CD4-positive, alpha-beta T cell treated with Interferon alpha-2 for 1 hour (primary cell): ENCODE measurements at places on chromosomes 13 and 19.

GRCh38 chr13:97719736-97720135 lies 233.7 kb upstream of the IPO5 start:
- no peak for DNase-seq

DNA sequence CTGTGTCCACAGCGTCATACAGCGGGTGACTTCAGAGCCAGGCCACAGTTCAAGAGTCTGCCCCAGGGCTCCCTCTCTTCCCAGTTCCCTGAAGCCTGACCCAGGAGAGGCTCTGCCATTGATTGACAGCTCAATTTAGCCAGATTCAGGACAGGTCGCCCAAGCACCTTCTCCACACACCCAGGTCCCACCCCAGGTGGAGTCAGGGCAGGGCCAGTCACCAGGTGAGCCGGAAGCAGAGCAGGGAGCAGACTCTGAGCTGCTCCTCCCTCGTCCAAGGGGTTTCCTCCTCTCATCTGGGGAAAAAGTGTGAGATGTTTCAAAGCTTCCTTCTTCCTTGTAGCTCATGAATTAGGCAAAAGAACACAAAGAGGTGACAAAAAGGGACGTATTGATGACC lies 5.6 kb downstream of the CEACAM7 start:
- no peak for DNase-seq

DNA sequence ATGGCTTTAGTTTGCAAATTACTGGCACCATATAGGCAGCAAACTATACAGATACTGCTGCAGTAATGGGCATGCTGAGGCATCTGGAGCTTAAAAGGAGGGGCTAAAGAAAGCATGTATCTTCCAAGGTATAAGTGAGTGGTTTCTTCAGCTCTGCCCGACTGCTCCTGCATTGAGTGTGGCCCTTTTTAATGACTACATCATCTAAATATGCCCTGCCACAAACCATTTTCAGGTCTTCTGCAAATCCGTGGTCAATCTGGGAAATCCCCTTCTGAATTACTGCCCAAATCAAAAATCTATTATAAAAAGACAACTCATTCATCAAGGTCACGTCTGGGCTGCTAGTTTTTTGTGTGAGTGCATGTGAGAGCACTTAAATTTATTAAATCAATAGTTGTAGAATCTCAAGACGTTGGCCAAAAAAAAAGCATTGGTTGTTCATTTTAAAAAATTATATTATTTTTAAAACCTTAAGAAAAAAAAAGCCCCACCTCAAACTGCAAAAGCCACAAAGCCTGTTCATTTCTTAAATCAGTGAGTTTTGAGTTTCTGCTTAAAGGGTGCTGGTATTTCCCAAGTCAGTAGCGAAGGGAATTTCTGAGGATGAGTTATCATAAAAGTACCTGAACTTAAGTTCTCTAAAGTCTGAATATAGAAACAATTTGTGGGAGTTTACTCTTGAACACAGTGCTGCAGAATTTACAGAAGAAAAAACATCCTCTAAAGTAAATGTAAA lies 16.3 kb downstream of the LCP1 start:
- DNase-seq = peak; percentile 65

DNA sequence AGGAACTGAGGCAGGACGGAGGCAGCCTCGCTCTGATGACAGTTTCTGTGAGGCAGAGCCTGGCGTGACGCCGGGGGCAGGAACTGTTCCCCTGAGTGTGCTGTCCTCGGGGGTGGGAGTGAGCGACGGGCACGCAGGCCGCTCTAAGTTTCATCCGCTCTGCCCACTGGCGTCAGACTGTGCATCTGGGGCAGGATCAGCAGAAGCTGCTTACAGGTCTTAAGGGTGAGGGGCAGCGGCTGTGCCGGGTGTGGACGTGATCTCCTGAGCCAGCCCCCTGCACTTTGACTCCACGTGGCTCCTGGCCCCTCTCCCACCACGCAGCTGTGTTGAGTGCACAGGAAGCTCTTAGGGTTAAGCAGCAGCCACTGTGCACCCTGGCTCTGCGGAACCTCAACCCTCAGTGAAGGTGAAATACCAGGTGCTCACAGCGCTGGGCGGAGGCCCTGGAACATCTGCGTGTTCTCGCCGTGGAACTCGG lies 1.5 kb downstream of the GRK1 start:
- DNase-seq = no peak

DNA sequence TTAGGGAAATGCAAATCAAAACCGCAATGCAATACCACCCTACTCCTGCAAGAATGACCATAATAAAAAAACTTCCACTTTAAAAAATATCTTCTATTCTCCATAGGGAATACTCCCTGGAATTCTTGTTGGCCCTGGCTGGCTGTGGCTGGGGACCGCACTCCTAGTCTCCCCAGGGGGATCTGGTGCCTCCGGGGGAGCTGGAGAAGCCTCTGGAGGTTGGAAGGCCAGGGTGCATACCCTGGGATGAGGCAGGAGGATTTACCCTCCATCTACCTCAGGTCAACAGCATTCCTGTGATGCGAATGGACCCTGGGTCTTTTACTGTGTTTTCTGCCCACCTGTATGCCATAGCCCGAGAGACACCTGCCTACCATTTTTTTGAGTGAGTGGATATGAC lies 120.0 kb upstream of the ZNF536 start:
- no peak for DNase-seq

DNA sequence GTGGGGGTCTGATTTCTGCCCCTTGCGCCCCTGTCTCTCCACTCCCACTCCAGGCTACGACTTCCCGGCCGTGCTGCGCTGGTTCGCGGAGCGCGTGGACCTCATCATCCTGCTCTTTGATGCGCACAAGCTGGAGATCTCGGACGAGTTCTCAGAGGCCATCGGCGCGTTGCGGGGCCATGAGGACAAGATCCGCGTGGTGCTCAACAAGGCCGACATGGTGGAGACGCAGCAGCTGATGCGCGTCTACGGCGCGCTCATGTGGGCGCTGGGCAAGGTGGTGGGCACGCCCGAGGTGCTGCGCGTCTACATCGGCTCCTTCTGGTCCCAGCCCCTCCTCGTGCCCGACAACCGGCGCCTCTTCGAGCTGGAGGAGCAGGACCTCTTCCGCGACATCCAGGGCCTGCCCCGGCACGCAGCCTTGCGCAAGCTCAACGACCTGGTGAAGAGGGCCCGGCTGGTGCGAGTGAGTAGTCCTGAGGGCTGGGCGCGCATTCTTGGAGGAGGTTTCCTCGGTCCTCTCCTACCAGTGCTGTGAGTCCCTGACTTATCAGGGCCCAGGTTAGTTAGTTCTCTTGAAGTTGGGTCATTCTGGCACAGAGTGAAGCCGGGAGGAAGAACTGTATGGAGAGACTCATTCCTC lies 12.7 kb downstream of the EHD2 start:
- DNase-seq = no peak

DNA sequence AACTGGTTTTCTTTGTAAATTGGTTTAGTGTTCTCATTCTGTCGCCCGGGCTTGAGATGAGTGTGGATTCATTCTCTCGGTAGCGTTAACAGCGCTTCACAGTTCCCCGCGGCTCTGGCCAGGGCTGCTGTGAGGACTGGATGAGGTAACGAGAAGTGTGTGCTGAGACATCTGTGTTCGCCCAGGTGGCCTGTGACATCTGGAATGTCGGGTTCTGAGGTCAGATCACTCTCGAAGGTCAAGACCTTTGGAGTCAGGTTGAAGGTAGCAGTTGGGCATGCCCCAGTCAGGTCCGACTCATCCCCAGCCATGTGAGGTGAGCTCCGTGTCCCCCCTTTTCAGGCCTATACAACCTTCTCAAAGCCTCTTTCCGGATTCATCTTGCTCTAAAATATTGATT lies 13.4 kb upstream of the TUBGCP3 start:
- no peak for DNase-seq

GRCh38 chr19:46963093-46963734 lies 56.4 kb upstream of the NPAS1 start:
- no peak for DNase-seq

GRCh38 chr13:20270163-20270865 lies 38.2 kb upstream of the GJB6 start:
- DNase-seq = no peak

DNA sequence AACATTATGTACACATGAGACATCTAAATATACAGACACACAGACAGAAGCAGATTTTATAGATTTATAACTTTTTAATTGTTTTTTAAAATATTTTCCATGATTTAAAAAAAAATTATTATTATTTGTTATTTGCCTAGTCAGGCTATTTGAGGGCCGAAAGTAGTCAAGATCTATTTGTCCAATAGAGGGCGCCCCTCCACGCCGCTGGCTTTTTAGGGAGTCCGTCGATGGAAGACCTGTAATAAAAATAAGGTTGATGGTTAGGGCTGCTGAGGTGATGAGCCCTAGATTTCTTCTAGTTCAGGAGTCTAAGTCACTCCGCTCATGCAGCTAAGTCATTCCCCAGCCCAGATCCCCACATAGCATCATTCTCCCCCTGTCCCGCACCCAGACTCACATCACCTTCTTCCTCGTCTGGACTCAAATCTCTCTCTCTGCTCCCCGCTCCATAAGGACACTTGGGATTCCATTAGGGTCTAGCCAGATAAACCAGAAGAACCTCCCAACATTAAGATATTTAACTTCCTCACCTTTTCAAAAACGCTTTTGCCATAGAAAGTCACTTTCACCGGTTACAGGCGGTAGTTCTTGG lies 33.9 kb upstream of the CEACAM21 start:
- peak; percentile 88 for DNase-seq

DNA sequence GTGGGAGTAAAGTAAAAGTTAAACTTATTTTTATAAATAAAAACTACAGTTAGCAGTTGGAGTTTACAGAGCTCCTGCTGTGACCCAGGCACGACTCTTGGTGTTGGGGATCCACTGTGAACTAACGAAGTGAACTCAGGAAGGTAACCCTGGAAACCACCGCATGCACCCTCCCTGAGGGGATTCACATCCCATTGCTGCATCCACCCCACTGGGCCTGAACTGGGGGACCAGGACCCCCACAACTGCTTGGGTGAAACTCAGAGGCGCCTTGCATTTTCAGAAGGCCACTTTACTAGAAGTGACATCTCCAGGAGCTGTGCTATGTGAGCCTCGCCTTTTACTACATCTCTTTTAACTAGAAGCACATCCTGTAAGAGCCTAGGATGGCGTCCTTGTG lies 166.4 kb downstream of the TEX29 start:
- no peak for DNase-seq

DNA sequence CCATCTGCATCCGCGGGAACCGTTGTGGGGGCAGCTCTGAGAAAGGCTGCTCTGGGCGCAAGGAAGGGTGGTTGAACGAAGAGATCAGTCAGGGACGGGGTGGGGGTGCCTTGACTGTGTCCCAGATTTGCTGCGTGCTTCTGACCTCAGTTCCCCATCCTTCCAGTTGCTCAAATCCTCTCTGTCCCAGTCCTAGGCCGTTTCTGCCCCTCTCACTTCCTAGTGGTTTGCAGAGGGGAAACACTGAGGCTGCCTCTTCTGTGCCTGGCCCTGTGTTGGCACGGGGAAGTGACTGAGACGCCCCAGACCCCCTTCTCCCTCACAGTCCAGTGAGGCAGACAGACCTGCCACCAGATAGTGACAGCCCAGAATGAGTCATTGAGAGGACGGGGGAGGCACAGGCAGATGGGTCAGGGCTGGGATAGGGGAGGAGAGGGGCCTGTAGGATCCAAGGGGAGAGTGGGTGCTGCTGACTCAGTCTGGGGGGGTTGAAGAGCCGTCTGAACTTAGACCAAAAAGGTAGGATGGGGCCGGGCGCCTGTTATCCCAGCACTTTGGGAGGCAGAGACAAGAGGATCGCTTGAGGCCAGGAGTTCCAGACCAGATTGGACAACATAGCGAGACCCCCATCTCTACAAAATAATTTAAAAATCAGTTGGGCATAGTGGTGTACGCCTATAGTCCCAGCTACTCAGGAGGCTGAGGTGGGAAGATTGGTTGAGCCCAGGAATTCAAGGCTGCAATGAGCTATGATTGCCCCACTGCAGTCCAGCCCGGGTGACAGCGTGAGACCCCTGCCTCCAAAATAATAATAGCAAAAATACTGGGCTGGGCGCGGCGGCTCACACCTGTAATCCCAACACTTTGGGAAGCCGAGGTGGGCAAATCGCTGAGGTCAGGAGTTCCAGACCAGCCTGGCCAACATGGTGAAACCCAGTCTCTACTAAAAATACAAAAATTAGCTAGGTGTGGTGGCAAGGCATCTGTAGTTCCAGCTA lies 26.5 kb downstream of the NUMBL start:
- DNase-seq = no peak

GRCh38 chr13:112079696-112080095 lies 12.7 kb downstream of the SOX1 start:
- no peak for DNase-seq
